ENCODE measurements at places on chromosomes 13 and 19. TPM values are rescaled to one million over a fixed set of nuclear protein-coding genes. Genes with fewer than 3 reads are reported as not detected.

CD70 gene
- not detected for polyA plus RNA-seq

KANK2 gene
- polyA plus RNA-seq, result 117 TPM

CCDC169 gene
- polyA plus RNA-seq, result 4.5 TPM

EVI5L gene
- polyA plus RNA-seq, result 14.1 TPM

NANOS3 gene
- 1.1 TPM for polyA plus RNA-seq

SBSN gene
- not detected for polyA plus RNA-seq

PRDX2 gene
- polyA plus RNA-seq, result 296 TPM

PSG6 gene
- polyA plus RNA-seq, result not detected

DACH1 gene
- polyA plus RNA-seq, result 121 TPM

DCT gene
- 0.28 TPM for polyA plus RNA-seq

KIR2DL3 gene
- 0.10 TPM for polyA plus RNA-seq

ALG11 gene
- polyA plus RNA-seq, result 31.8 TPM

CBARP gene
- polyA plus RNA-seq, result 1.8 TPM

MUC16 gene
- polyA plus RNA-seq, result 0.06 TPM

TGFBR3L gene
- polyA plus RNA-seq, result 0.32 TPM

ZFP14 gene
- polyA plus RNA-seq, result 13.2 TPM

TEX29 gene
- polyA plus RNA-seq, result not detected

CACNG8 gene
- 0.20 TPM for polyA plus RNA-seq

KIR2DL1 gene
- polyA plus RNA-seq, result 0.10 TPM

RYR1 gene
- 4.6 TPM for polyA plus RNA-seq

IFI30 gene
- polyA plus RNA-seq, result 19.8 TPM

SERP2 gene
- polyA plus RNA-seq, result 11.0 TPM

CRLF1 gene
- polyA plus RNA-seq, result 3.2 TPM

ZNF766 gene
- polyA plus RNA-seq, result 19.7 TPM

PABPC3 gene
- 1.1 TPM for polyA plus RNA-seq

KRTDAP gene
- polyA plus RNA-seq, result not detected

UTP14C gene
- polyA plus RNA-seq, result 37.2 TPM

FFAR2 gene
- polyA plus RNA-seq, result 0.86 TPM

OR7D2 gene
- 0.10 TPM for polyA plus RNA-seq

CGB3 gene
- not detected for polyA plus RNA-seq

ERICH4 gene
- 6.3 TPM for polyA plus RNA-seq

CD22 gene
- polyA plus RNA-seq, result 10.0 TPM

PSPN gene
- 2.6 TPM for polyA plus RNA-seq

PCP2 gene
- polyA plus RNA-seq, result 0.83 TPM

SPTBN4 gene
- 1.8 TPM for polyA plus RNA-seq

GRK1 gene
- 0.13 TPM for polyA plus RNA-seq

RFPL4A gene
- not detected for polyA plus RNA-seq

C13orf42 gene
- polyA plus RNA-seq, result 0.52 TPM

BRCA2 gene
- 8.6 TPM for polyA plus RNA-seq

ZSCAN4 gene
- polyA plus RNA-seq, result not detected

ZNF211 gene
- 39.5 TPM for polyA plus RNA-seq

TICAM1 gene
- 4.6 TPM for polyA plus RNA-seq

FBXW9 gene
- 14.3 TPM for polyA plus RNA-seq

CCDC8 gene
- 53.8 TPM for polyA plus RNA-seq

ASF1B gene
- polyA plus RNA-seq, result 15.7 TPM

DZIP1 gene
- polyA plus RNA-seq, result 60.4 TPM

ZNF226 gene
- polyA plus RNA-seq, result 28.4 TPM

GPI gene
- polyA plus RNA-seq, result 143 TPM

MEF2B gene
- polyA plus RNA-seq, result 1.1 TPM

DYRK1B gene
- polyA plus RNA-seq, result 32.1 TPM

IL12RB1 gene
- polyA plus RNA-seq, result 0.14 TPM

FBN3 gene
- 29.8 TPM for polyA plus RNA-seq

KASH5 gene
- 0.18 TPM for polyA plus RNA-seq

CEACAM16 gene
- not detected for polyA plus RNA-seq

KL gene
- polyA plus RNA-seq, result 54.7 TPM

CPT1C gene
- 9.0 TPM for polyA plus RNA-seq

PSG2 gene
- not detected for polyA plus RNA-seq

TEX101 gene
- polyA plus RNA-seq, result not detected

CATSPERD gene
- polyA plus RNA-seq, result not detected
